Panc1 (cell line): ENCODE measurements at places on chromosomes 3 and 15. TPM values are rescaled to one million over a fixed set of nuclear protein-coding genes. Genes with fewer than 3 reads are reported as not detected.

Gene GOLGA8J
- total RNA-seq = 0.44 TPM

Gene GABRR3
- not detected for total RNA-seq

Gene MBD4
- 44.7 TPM for total RNA-seq

Gene CHRNA5
- 52.4 TPM for total RNA-seq

Gene FSTL1
- total RNA-seq = 9.2 TPM

Gene GATA2
- 74.6 TPM for total RNA-seq

Gene CLDN18
- total RNA-seq = 0.08 TPM

Gene RPUSD2
- 17.5 TPM for total RNA-seq

Gene DAZL
- total RNA-seq = not detected

Gene SLC24A5
- total RNA-seq = not detected

Gene FAM81A
- total RNA-seq = 7.3 TPM
